NCI-H1694 (cell line): ENCODE measurements at places on chromosomes 4 and X.

DNA sequence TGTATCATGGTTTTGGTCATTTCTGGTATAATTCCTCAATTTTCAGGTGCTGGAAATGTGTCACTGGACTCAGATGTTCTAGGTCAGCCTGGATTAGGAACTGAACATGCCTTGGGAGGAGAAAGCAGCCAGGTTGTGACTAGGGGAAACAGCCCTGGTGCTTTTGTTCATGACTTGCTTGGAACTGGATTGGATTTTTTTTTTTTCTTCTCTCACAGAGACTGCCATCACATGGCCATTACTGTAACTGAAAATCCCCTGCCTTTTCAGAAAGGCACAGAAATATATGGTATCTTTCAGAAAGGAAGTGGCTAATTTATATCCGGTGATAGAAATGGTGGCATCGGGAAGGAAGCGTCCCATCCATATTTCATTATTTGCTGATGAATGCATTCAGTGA is 34.6 kb downstream of the SEPTIN11 start:
- DNase-seq, result no peak

- no peak for DNase-seq
These were observed 6.1 kb downstream of the SPATA18 start for GRCh38 chr4:52057196-52057595.

DNA sequence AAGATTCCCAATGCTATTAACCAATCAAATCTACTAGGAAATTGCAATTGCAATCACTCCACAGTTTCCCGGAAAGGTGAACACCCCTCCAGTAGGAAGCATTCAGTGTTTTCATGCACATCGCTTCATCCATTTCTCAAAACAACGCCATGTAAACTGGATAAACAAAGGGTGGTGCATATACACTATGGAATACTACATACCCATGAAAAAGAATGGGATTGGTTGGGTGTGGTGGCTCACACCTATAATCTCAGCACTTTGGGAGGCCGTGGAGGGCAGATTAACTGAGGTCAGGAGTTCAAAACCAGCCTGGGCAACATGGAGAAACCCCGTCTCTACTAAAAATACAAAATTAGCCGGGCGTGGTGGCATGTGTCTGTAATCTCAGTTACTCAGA is 29.1 kb downstream of the DHRSX start:
- no peak for DNase-seq

- DNase-seq, result peak; percentile 7
These were observed 16.0 kb downstream of the MEPE start for GRCh38 chr4:87848622-87849351.

GRCh38 chr4:116328261-116328860 is 757.0 kb downstream of the TRAM1L1 start:
- no peak for DNase-seq
